ENCODE measurements at places on chromosomes 12 and 14.

GRCh38 chr12:95231190-95231589, 13.6 kb downstream of the VEZT start:
- no peak for ATAC-seq

GRCh38 chr14:30559638-30560091, 707 bp downstream of the G2E3 start:
- peak; percentile 5 for ATAC-seq

GRCh38 chr12:8553088-8553627, 12.5 kb upstream of the CLEC4E start:
- ATAC-seq: no peak

GRCh38 chr12:96036765-96037455, 1.5 kb upstream of the LTA4H start:
- ATAC-seq: no peak

- ATAC-seq: no peak
Observed at GRCh38 chr12:5511256-5511643, 79.3 kb downstream of the NTF3 start.

GRCh38 chr14:75578102-75578785, at the start of gene FLVCR2:
Gene FLVCR2, plus strand, starts transcription at chr14:75578620. Its CDS starts 353 bp downstream, at chr14:75578973.
- ATAC-seq: peak; percentile 75

DNA sequence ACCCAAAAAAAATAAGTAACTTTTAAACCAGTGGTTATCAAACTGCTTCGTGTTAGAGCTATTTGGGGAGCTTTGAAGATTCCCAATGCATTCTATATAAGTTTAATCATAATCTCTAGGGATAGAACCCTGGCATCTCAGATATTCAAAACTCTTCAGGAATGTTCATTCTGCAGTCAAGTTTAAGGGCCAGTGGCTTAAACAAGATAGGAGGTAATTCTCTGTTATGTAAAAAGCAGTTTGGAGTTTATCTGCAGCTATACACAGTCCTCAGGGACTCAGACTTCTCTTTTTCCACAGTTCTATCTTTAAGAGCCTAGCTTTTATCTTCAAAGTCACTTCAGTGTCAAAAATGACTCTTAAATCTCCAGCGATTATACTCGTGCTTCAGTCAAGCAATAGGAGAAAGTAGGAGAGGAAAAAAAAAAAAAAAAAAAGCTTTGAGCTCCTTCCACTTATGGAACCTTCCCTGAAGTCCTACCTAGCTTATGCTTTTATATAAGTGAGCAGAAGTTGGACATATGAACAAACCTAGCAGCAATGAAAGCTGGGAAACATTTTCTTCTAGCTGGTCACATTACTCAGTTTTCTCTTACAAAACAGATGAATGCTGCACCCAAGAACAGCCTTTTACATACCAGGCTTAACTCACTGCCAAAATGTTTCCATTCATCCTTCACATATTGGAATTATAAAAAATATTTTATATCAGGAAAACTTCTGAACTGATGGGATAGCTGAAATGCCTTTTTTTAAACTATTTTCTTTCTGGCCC, 302.8 kb downstream of the FSCB start:
- ATAC-seq: no peak

GRCh38 chr12:42603246-42603990, 13.9 kb upstream of the PRICKLE1 start:
- peak; percentile 57 for ATAC-seq

DNA sequence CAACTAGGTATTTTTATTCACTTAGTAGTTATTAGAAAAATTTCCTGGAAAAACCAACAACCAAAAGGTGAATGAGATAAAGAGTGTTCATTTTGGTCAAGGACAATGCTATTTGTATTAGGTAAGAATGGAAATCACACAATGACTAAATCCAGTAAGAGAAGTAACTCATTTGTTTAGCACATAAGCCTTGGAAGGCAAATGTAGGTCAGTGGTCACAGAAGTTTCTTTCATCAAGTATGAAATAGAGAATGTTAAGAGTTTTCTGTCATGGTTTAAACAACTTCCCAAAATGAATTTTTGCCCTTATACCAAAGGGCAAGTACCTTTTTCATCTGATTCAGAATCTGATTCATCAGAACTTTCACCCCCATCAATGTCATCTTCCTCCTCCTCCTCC, 101.7 kb downstream of the KIF21A start:
- peak; percentile 44 for ATAC-seq

GRCh38 chr14:86334355-86334754, 804.4 kb downstream of the FLRT2 start:
- ATAC-seq: no peak

DNA sequence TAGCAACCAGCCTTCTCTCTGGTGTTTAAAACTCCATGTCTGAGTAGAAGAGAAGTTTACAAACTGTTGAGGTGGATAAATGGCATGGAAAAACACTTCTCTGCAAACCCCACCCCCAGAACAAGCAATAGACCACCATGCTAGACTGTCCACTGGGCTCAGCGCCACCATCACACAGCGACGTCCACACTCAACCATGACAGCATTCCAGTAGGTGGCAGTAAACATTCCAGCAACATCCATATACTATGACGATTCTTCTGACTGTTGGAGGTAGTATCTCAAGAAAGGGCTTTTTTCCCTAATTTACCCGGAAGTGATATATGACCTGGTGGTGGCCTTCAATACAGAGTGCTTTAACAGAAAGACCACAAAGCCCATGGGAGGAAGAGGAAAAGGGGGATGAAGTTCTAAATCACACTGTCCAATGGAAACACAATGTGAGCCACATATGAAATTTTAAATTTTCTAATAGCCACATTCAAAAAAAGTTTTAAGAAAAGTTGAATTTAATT, 152.2 kb downstream of the SLC15A4 start:
- ATAC-seq: no peak

GRCh38 chr12:129570796-129571400, 332.9 kb downstream of the TMEM132D start:
- no peak for ATAC-seq

- no peak for ATAC-seq
Observed at GRCh38 chr12:94091624-94092023, 56.8 kb upstream of the PLXNC1 start.

DNA sequence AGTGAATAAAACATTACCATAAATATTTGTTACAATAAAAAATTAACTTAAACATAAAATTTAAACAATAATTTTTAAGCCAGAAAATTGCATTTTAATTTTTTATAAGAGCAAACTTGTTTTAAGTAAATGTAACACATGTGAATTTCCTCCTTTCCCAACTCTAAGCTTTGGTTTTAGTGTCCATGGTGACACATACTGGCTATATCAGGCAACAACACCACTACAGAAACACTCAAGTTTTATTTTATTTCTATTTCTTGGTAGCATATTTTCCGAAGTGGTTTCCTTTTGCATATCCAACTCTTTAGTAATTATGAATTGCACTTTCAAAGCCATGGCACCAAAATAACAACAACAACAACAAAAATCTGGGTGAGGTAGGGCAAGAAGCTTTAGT, 2.2 kb downstream of the NELL2 start:
- ATAC-seq: no peak

DNA sequence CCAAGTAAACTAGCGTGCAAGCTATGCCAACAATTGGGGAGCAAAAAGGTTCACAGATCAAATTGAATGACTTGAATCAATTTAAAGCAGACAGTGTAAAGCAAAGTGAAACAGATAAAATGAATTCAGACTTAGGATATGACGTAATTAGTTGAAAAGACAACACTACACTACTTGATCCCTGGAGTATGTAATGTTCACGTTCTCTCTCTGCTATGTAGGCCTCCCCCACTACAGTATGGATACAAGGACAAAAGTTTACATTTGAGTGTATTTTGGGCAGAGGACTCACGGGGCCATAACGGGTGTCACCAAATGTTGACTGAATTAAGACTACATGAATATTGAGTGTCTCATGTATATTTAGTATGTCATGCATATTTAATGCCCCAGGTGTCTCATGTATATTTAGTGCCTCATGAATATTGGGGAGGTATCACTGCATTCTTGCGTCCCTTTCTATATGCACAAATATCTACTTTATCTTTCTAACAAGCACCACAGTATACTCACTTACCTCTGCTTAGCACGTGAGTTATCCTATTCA, 44.5 kb downstream of the RERGL start:
- no peak for ATAC-seq

DNA sequence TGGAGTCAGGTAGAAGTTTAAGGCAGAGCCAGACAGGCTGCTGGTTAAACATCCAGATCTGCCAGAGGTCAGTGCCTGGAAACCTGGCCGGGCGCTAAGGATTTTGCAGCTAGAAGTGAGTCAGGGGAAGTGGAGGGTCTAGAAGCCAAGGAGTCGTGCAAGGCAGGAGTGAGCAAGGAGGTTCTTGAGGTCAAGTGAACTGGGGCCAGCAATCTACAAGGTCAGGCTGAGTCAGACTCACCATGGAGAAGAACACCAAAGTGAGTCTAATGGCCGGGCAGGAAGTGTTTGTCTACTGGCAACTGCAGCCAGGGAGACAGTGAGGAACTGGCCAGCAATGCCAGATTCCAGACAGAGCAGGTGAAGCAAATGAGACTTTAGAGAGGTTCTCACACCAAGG, 628.2 kb downstream of the ETNK1 start:
- ATAC-seq: no peak

DNA sequence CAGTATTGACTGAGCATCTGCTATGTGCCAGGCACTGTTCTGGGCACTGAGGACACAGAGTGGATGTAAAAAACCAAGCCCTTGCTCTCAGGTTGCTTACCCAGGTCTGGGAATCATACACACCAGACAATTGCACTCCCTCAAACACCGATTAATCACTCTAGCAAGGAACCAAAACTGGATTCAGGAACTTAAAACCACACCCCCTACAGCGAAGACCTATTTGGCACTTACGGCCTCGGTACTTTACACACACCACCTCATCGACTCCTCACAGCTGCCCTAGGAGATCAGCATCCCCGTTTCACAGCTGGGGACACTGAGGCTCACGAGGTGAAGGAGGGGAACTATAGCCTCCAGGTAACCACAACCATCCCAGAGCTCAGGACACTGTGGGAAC, 1.6 kb downstream of the GLTP start:
- ATAC-seq: no peak

- no peak for ATAC-seq
Observed at GRCh38 chr14:33510063-33510481, 440.8 kb downstream of the EGLN3 start.

GRCh38 chr12:77406219-77406905, 341.0 kb upstream of the E2F7 start:
- no peak for ATAC-seq

DNA sequence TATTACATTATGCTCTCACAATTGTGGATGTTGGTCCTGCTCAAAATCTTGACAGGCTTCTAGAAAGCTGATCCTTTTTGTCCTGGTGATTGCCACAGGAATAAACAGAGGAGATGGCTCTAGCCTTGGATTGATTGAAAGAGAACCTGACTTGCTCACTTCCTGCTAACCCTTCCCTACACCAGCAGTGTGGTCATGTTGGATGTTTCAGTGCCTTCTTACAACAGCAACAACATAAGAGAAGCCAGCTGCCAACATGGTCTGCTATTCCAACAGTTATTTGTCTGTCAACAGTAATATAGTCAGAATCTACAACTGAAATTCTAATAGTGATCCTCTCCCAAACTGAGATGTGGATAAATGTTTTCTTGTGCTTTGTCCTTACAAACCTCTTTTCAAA, 311.6 kb upstream of the DIO2 start:
- ATAC-seq: no peak

- ATAC-seq: no peak
Observed at GRCh38 chr12:104555648-104556047, 98.9 kb downstream of the CHST11 start.

GRCh38 chr12:15154103-15154502, 67.1 kb downstream of the RERG start:
- no peak for ATAC-seq

DNA sequence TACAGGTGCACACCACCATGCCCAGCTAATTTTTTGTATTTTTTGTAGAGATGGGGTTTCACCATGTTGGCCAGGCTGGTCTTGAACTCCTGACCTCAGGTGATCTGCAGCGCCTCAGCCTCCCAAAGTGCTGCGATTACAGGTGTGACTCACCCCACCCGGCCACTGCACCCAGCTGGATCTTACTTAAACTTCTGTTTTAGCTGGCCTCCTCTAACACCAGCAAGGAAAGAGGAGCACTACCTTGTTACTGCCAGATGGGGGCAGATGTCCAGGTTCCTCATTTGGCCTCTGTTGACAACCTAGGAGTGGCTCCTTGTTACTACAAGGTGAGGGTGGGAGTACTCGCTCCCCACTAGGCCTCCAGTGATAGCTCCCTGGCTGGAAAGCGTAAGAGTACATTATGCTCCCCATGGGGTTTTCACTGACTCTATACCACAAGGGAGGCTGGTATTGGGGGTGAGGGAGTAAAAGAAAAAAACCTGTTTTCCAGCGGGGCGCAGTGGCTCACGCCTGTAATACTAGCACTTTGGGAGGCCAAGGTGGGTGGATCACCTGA, 13.2 kb upstream of the ARF6 start:
- ATAC-seq: peak; percentile 88

- no peak for ATAC-seq
Observed at GRCh38 chr12:47578836-47579235, 127.0 kb downstream of the RPAP3 start.

DNA sequence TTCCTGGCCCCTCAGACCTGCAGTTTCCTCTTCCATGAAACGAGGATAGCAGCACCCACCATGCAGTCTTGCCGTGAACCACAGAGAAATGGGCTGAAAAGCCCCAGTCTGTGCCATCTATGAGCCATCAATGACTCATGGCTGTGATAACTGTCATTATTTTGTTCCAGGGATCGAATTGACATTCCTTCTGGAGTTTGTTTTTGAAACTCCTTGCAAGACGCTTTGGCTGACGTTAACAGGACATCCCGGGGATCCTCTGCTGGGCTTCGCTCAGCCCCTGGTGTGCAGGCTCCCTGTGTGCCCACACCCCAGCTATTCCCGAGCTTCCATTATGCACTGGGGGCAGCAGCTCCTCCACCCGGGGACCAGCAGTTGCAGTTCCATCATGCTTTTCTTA, 33.8 kb downstream of the MMAB start:
- ATAC-seq: no peak

- no peak for ATAC-seq
Observed at GRCh38 chr12:98924-99352, 32.4 kb downstream of the IQSEC3 start.

- ATAC-seq: peak; percentile 47
Observed at GRCh38 chr12:2960390-2960956, 1.3 kb downstream of the TEAD4 start.

- no peak for ATAC-seq
Observed at GRCh38 chr12:1732914-1733313, 42.0 kb downstream of the ADIPOR2 start.

DNA sequence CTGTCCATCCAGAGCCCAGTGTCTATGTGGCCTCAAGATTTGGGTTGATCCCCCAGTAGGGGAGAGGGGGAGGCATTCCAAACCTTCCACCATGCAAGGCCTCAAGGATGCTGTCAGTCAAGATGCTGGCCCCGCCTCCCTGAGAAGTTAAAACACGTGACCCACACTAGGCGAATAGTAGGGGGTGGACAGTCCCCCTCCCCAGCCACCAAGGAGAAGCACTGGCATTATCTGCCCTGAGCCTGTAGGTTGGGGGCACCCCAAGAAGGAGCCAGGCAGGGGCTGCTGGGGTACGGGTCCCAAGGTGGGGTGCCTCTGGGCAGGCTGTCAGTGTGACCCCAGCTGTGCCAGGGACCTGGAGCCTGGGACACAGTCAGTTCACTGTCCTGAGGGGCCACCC, 2.3 kb downstream of the SLC25A29 start:
- no peak for ATAC-seq

GRCh38 chr12:71008616-71009015, 88.1 kb upstream of the PTPRR start:
- no peak for ATAC-seq

All from stimulated activated memory B cell treated with anti-CD40 and anti-IgM and Interleukin-4, amounts not matched to agents 10 μg/mL and 1 μg/mL and 100 μg/mL, for 72 hours (primary cell).